A172 (cell line): ENCODE measurements at places on chromosomes 11 and 22. TPM values are rescaled to one million over a fixed set of nuclear protein-coding genes. Genes with fewer than 3 reads are reported as not detected.

DNA sequence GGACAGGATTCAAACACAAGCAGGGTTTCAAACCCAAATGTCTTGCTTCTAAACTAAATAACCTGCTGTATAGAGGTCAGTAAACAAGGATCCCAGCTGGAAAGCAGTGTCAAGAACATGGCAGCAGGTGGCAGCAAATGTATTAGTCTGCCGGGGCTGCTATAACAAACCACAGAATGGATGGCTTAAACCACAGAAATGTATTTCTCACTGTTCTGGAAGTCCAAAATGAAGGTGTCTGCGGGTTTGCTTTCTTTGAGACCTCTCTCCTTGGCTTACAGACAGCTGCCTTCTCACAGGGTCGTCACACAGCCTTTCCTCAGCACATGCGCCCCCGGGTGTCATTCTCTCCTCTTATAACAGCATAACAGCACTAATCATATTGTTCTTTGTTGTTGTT is 65.1 kb upstream of the LRRC55 start:
- peak; percentile 41 for DNase-seq

GRCh38 chr11:8365216-8365941 is 101.7 kb upstream of the LMO1 start:
- no peak for DNase-seq

- peak; percentile 64 for DNase-seq
These were observed 155.2 kb downstream of the MAML2 start for GRCh38 chr11:96187822-96188221.

GRCh38 chr11:107898270-107898669 is 30.0 kb upstream of the RAB39A start:
- peak; percentile 1 for DNase-seq

DNA sequence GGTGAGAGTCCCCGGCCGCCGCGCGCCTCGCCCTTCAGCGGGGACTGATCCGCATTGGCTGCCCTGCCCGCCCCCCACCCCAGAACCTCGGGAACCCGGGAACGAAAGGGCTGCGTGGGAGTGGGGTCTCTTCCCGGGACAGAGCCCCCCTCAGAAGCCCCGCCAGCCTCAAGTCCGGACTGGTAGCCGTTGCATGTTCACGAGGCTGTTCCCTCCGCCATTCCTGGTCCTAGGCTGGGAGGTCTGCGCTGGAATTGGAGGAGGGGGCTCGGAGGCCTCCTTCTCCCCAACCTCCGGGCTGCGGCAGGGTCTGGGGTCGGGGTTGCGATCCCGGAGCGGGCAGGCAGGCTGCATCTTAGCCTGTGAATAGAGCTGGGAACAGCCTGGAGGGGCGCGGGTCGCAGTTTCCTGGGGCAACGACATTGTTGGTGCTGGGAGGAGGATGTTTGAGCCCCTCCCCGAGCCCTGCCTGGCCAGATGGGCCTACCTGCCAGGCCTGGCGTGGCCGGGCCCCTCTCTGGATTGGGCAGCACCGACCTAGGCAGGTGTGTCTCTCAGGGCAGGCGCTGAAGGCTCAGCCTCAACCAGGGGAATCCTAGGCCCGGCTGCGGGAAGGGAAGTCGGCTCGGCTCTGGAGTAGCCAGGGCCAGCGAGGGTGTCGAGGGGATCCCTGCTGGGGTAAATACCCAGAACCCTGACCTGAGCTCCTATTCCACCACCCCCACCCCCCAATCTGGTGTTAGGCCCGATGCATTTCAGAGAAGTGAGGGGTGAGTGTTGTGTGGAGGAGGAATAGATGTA is 670 bp downstream of the MAPK8IP1 start:
- no peak for DNase-seq

OR1S1 gene
- not detected in 2 replicates for total RNA-seq

HBB gene
- not detected in 2 replicates for total RNA-seq

GRCh38 chr11:82521427-82521826 is 212.2 kb downstream of the FAM181B start:
- no peak for DNase-seq

GRCh38 chr11:14058061-14058460 is 95.5 kb downstream of the SPON1 start:
- no peak for DNase-seq

- no peak for DNase-seq
These were observed 4.7 kb downstream of the LTBP3 start for GRCh38 chr11:65553301-65554001.

DNA sequence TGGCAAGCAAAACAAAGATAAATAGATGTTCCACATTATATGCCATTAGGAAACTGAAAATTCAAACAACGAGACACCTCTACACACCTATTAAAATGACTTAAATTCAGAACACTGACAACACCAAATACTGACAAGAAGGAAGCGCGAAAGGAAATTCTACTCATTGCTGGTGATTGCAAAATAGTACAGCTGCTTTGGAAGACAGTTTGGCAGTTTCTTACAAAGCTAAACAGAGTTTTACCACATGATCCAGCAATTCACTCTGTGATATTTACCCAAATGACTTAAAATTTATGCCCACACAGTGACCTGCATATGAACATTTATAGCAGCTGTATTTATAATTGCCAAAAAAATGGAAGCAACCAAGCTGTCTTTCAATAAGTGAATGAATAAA is 232.6 kb downstream of the CASP12 start:
- no peak for DNase-seq

GRCh38 chr22:27644566-27644965 is 157.0 kb downstream of the MN1 start:
- DNase-seq: no peak

GRCh38 chr11:79083352-79083751 is 357.5 kb downstream of the TENM4 start:
- DNase-seq: no peak

PHOX2A gene
- total RNA-seq: not detected in 2 replicates

DNA sequence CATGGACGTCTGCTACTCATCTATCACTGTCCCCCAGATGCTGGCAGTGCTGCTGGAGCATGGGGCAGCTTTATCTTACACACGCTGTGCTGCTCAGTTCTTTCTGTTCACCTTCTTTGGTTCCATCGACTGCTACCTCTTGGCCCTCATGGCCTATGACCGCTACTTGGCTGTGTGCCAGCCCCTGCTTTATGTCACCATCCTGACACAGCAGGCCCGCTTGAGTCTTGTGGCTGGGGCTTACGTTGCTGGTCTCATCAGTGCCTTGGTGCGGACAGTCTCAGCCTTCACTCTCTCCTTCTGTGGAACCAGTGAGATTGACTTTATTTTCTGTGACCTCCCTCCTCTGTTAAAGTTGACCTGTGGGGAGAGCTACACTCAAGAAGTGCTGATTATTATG is 9.2 kb upstream of the OR9Q2 start:
- no peak for DNase-seq

DNA sequence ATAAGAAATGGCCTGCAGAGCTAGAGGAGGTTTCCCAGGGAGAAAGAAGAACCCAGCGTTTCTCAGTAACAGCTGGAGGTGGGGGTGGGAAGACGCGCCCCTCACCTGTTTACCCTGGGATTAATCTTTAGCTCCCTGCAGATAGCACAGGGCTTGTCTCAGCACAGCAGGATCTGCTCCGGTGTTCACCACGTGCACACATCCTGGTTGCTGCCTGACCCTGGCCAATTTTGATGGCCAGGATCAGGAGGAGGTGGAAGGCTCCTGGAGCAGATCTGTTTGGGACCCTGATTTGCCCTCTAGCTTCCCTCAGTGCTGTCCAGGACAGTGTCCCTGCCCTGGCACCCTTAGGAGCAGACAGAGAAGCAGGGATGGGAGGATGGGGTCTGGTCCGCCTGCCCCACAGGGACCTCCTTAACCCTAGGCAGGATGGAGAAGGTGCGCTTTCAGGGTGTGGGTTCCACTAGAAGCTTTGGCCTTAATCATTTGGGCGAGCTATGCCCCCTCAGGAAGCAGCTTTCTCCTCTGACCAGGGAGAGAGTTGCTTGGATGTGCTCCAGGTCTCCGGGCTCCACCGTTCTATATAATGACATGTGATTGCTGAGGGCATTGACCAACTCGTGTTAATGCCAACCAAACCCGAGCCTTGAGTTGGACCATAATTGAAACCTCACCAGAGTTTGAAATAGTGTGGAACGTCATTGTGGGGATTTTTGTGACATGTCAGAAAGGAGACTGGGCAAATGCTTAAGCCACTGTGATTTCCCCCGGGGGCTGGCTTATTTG is 19.3 kb downstream of the UPB1 start:
- no peak for DNase-seq

OR51L1 gene
- not detected in 2 replicates for total RNA-seq

DNA sequence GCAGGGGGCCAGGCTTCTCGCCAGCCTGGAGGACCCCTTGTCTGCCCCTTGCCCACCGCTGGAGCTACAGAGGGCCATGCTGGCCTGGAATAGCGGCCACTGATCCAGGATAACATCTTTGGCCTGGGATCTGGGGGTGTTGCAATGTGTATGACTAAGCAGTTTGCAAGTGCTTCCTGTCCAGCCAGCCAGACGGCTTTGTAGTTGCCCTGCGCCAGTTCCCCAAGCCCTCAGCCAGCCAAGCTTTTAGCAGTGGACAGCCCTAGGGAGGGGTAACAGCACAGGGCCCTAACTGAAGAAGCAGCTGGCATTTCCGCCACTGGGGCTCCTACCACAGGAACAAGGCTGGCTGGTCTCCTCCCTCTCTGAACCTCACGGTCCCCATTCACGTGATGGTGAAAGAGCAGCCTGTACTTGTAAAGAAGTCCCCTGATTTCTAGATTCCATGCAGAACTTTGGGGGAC is 32.1 kb downstream of the UQCR10 start:
- peak; percentile 88 for DNase-seq

FDXACB1 gene
- total RNA-seq: 1.5 and 3.4 TPM in 2 replicates

- DNase-seq: no peak
These were observed 236.8 kb downstream of the FAT3 start for GRCh38 chr11:92461447-92461846.

- DNase-seq: no peak
These were observed 18.2 kb upstream of the ARRB1 start for GRCh38 chr11:75369560-75370255.

KCNK4 gene
- 0.07 TPM in 1 of 2 replicates, not detected in the other for total RNA-seq

FAM89B gene
- 39.2 and 62.8 TPM in 2 replicates for total RNA-seq

NPAS4 gene
- not detected in 2 replicates for total RNA-seq

HEPHL1 gene
- not detected in 2 replicates for total RNA-seq

- DNase-seq: no peak
These were observed 121.6 kb downstream of the C11orf65 start for GRCh38 chr11:108345767-108346166.

GRCh38 chr22:44142421-44143104 is 38.2 kb upstream of the PARVG start:
- no peak for DNase-seq

DNA sequence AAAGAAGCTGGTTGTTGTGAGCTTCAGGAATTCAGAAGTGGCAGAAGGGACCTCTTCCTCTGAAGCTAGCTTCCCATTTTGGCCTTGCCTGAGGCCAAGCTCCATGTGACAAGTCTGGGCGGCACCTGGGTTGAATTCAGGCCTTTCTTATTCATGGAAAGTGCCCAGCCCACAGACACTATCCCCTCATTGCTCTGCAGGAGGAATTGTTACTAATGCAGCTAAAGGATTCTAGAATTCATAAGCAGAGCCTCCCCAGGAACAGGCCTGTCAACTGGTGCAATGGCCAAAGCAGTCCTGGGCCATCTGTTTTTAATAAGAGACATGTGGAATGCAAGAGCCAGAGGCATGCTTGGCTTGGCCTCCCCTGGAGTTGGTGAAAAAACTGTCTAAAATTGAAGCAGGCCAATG is 71.4 kb downstream of the SLC1A2 start:
- DNase-seq: no peak

DNA sequence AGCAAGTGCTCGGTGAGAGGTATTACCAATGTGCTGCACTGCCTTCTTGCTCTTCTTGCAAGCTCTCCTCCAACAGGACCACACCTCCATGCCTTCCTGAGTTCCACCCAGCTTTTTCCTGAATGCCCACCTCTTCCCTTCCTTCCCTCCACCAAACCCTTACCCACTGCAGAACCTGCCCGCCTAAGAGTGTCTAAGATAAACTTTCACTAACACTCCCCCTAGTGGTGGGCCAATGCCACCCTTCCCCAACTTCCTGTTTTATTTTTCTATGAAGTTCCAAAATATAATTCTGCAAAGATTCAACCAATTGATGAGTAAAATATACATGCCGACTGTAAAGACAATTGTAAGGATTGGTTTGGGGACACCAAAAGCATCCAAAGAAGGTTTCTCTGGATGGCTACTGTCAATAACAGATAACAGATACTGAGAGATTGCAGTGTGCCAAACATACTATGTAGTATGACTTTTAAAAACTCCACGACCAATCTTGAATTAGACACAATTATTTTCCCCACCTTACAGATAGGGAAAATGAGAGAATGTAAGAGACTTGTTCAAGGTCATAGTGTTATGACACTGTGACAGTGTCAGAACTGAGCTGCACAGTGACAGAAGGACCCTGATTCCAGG is 38.6 kb upstream of the BMAL1 start:
- peak; percentile 72 for DNase-seq

RFPL2 gene
- not detected in 2 replicates for total RNA-seq

DNA sequence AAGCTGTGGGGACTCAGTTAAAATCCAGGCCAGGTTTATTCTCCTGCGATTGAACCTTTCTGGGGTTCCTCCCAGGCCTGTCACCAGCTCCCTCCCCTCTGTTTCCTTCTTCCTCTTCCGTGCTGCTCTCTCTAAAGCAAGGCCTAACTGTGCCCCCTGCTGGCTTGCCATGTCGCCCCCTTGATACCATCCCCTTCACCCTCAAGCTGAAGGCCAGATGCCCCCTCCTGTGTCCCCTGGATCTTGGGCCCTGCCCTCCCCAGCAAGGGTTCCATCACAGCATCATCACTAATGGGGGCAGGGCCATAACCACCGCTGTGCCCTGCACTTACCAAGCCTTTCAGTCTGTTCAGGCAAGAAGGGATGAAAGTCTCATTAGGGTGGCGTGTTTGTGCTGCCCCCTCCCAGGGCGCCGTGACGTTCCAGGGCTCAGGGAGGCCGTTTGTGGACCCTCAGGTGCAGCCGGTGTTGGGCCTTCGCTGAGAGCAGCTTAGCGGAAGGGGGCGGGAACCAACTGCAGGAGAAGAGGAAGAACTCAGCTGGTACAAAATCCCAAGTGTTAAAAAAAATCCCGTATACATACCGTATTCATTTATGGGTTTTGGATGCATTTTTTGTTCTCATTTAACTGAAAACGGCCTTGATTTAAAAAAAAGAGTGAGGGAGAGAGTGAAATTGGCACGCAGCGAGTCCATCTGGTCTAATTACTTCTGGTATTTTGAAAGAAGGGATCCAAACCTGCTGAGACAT is 69.9 kb downstream of the MPPED1 start:
- DNase-seq: no peak

- DNase-seq: peak; percentile 95
These were observed 116.5 kb upstream of the NAV2 start for GRCh38 chr11:19595840-19596751.
